PC-3 (cell line): ENCODE measurements at places on chromosomes 3 and 15. TPM values are rescaled to one million over a fixed set of nuclear protein-coding genes. Genes with fewer than 3 reads are reported as not detected.
A peak's percentile ranks its signal among the peaks of the same experiment; 100 is the strongest.

DNA sequence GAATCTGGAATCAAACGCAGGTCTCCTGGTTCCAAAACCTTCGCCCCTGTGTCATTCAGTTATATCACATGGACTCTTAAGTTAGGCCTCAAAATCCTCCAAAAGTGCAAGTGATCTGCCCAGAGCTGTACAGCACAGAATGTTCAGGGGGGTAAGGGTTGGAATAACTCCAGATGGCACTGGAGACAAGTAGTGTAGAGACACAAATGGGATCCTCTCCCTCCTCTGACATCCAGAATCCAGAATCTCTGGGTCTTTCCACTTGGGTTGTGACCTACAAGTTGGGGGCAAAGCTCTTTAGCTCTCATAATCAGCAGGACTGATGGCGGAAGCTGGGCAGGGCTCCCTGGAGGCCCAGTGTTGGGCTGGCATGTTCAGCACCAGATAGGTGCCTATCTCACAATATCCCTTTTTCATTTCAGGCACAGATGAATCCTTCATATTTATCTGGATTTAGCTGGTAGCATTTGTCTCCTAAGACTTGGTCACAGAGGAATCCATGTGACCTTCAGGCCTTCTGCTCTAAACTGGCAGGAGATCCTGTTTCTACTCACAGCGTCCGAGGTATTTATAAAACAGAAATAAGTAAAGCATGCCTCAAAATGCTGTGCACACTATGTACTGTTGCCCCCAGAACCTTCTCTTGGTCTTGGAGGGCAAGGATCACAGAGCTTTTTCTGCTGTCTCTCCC lies 15.4 kb downstream of the ABHD2 start:
- peaks cover 3% of the 10 kb centered on the region; the same call in 1 of the 2 replicates for H3K36me3 ChIP-seq
- no peak overlapping the region for H3K4me3 ChIP-seq
- no peaks in the 10 kb centered on the region for H3K27me3 ChIP-seq
- 0 out of 2 replicates have a peak overlapping the region, but pooled peaks have one; percentile 67 for H3K27ac ChIP-seq
- peaks cover 82% of the 10 kb centered on the region for H3K4me1 ChIP-seq
- DNase-seq = no peak

GRCh38 chr3:169150920-169151319 lies 512.6 kb downstream of the MECOM start:
- H3K27ac ChIP-seq = no peak overlapping the region
- no peaks in the 10 kb centered on the region for H3K27me3 ChIP-seq
- peaks cover 20% of the 10 kb centered on the region for H3K4me1 ChIP-seq
- no peaks in the 10 kb centered on the region for H3K36me3 ChIP-seq
- no peak overlapping the region for H3K4me3 ChIP-seq
- DNase-seq = no peak

GRCh38 chr3:155805204-155805801 lies 775 bp downstream of the C3orf33 start:
- no peaks in the 10 kb centered on the region; the same call in 1 of the 2 replicates for H3K36me3 ChIP-seq
- peaks cover 4% of the 10 kb centered on the region; the same call in 1 of the 2 replicates for H3K4me1 ChIP-seq
- no peak overlapping the region for H3K27ac ChIP-seq

DNA sequence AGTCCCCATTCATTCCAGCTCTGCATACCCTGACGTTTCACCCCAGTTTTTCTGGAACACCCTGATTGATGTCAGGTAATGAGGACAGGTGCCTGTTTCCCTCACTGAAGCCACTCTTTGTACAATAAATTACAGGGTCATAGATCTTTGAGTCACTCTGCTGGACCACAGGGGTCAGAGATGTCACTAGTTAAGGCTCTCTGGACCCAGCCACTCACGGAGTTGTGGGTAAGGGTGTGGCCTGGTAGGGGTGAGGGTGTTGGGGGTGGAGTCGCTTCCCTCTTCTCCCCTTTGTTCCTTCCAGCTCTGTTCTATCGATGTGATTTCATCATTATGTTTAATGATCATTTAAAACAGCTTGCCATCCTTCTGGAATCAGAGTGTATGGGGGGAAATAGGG lies 512 bp downstream of the IQCF5 start:
- no peak overlapping the region for H3K27ac ChIP-seq
- no peaks in the 10 kb centered on the region for H3K36me3 ChIP-seq
- H3K4me1 ChIP-seq = peaks cover 7% of the 10 kb centered on the region; the same call in 1 of the 2 replicates
- H3K27me3 ChIP-seq = no peaks in the 10 kb centered on the region
- no peak overlapping the region for H3K4me3 ChIP-seq

FAM174B gene
- total RNA-seq = 9.6 and 14.2 TPM in 2 replicates

B3GALNT1 gene
- total RNA-seq = 110 and 125 TPM in 2 replicates

DNA sequence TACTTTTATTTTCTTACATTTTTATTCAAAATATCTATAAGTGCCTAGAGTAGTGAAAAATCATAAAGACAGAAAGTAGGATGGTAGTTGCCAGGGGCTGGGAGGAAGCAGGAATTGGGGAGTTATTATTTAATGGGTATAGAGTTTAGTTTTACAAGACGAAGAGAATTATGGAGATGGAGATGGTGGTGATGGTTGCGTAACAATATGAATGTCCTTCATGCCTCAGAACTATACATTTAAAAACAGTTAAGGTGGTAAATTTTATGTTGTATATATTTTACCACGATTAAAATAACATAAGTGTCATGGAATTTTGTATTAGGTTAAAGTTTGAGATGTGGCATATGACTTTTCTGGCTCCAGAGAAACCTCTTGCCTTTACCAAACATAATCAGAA lies 171.4 kb downstream of the MYRIP start:
- no peaks in the 10 kb centered on the region for H3K4me1 ChIP-seq
- H3K27me3 ChIP-seq = no peaks in the 10 kb centered on the region
- no peak for DNase-seq
- H3K4me3 ChIP-seq = no peak overlapping the region

GRCh38 chr15:85800478-85801123 lies 5.9 kb upstream of the KLHL25 start:
- H3K27me3 ChIP-seq = no peaks in the 10 kb centered on the region
- H3K4me1 ChIP-seq = peaks cover 11% of the 10 kb centered on the region
- no peak overlapping the region for H3K27ac ChIP-seq
- peak; percentile 93 for DNase-seq

GRCh38 chr3:28173836-28174235 lies 67.6 kb upstream of the CMC1 start:
- H3K27ac ChIP-seq = no peak overlapping the region
- H3K27me3 ChIP-seq = no peaks in the 10 kb centered on the region
- no peak overlapping the region for H3K4me3 ChIP-seq
- H3K36me3 ChIP-seq = no peaks in the 10 kb centered on the region
- DNase-seq = no peak
- no peaks in the 10 kb centered on the region for H3K4me1 ChIP-seq

DNA sequence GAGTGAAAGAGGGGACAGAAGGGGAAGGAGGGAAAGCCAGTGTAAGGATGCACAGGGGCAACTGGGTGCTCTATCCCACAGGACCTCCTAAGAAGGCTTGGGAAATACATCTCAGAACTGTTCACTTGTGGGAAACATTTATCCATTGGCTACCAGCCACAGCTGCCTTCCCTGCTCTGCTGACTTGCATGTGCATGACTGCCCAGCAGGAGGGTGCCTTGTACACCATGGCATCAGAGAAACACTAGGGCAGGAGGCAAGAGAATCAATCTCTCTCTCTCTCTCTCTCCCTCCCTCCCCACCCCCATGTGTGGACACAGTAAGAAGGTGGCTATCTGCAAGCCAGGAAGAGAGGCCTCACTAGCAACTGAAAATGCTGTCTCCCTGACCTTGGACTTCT lies 62.9 kb upstream of the ZBTB38 start:
- DNase-seq = peak; percentile 37
- no peaks in the 10 kb centered on the region for H3K36me3 ChIP-seq
- H3K27ac ChIP-seq = no peak overlapping the region
- H3K4me1 ChIP-seq = peaks cover 4% of the 10 kb centered on the region; the same call in 1 of the 2 replicates
